ENCODE measurements at places on chromosomes 16 and 17. TPM values are rescaled to one million over a fixed set of nuclear protein-coding genes. Genes with fewer than 3 reads are reported as not detected.

Gene DPEP1
- total RNA-seq, result 0.34 TPM

Gene WNK4
- 1.7 TPM for total RNA-seq

Gene NACA2
- total RNA-seq, result not detected

Gene DRC3
- total RNA-seq, result 0.59 TPM

Gene SLC16A5
- total RNA-seq, result 8.2 TPM

Gene CYBA
- total RNA-seq, result 218 TPM

Gene TMEM238L
- not detected for total RNA-seq

Gene YBX2
- total RNA-seq, result not detected

Gene PDE6G
- 1.3 TPM for total RNA-seq

Gene DNAH3
- total RNA-seq, result not detected

Gene CRHR1
- not detected for total RNA-seq

Gene NOS2
- total RNA-seq, result not detected

Gene SYT17
- 0.84 TPM for total RNA-seq

Gene ARHGAP23
- total RNA-seq, result 49.5 TPM

Gene TBC1D3I
- total RNA-seq, result under 0.01 TPM

Gene RHBDL1
- 0.50 TPM for total RNA-seq

Gene KRT14
- total RNA-seq, result not detected

Gene FOXF1
- 25.4 TPM for total RNA-seq

Gene CRYM
- total RNA-seq, result not detected

Gene ARL4D
- 11.1 TPM for total RNA-seq

Gene CDK5R1
- total RNA-seq, result 1.6 TPM

Gene MMP2
- 101 TPM for total RNA-seq

Gene CX3CL1
- not detected for total RNA-seq

Gene TP53TG3C
- total RNA-seq, result not detected

Gene ZG16
- not detected for total RNA-seq

Gene KRT31
- total RNA-seq, result not detected

Gene ANKRD40
- 25.2 TPM for total RNA-seq

Gene KCNJ18
- total RNA-seq, result not detected

Gene GPR179
- total RNA-seq, result not detected

Gene ZG16B
- 0.45 TPM for total RNA-seq

Gene MYH8
- total RNA-seq, result not detected

Gene PTGES3L
- 0.50 TPM for total RNA-seq

Gene HLF
- 0.15 TPM for total RNA-seq

Gene ARL5C
- not detected for total RNA-seq

Gene CLEC18C
- under 0.01 TPM for total RNA-seq

Gene ZFPM1
- total RNA-seq, result 0.59 TPM

Gene C1QTNF1
- total RNA-seq, result 18.9 TPM

Gene STXBP4
- total RNA-seq, result 17.8 TPM

Gene ETV4
- total RNA-seq, result 22.0 TPM

Gene KRTAP4-9
- total RNA-seq, result not detected

Gene INCA1
- 0.17 TPM for total RNA-seq

Gene MT1E
- total RNA-seq, result 213 TPM

Gene FAM20A
- total RNA-seq, result 1.0 TPM

Gene NPIPB9
- not detected for total RNA-seq

Gene MYO15A
- 0.59 TPM for total RNA-seq

Gene NFE2L1
- 73.6 TPM for total RNA-seq

Gene SLC9A5
- total RNA-seq, result 0.89 TPM

Gene SCNN1B
- total RNA-seq, result not detected
